ENCODE measurements at places on chromosomes 1 and 21.

DNA sequence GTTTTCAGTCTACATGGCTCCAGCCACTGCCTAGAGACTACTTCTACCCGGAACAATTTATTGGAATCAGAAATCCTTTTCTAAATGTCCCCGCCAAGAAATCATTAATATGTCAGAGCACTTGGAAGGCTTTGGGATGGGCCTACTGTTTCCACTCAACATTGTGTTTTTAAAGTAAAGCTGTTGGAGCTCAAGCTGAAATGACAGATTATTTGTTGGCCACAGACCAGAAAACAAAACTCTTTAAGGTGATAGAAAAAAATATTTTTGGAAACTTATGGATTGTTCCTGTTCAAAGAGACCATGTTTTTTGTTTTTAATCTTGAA lies 496 bp downstream of the VPS45 start:
- no peak for DNase-seq

DNA sequence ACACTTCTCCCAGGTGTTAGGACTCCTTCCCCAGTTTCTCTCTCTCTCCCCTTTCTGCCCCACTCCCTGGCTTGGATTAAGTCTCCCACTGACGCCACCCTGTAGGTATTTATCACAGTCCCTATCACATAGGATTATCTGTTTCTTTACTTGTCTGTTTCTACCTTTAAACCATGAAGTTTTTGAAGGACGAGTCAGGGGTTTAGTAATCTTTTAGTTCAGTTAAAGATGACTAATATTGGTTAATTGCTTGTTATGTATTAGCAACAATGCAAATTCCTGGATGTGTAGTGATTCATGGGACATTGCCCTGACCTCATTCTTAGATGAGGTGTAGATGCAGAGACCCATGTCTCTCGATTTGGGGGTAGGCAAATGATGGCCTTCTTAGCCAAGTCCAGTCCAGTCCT lies 6.4 kb downstream of the LAMC1 start:
- DNase-seq: no peak

- DNase-seq: no peak
These were observed 16.2 kb downstream of the BTBD8 start for GRCh38 chr1:92096317-92096716.

DNA sequence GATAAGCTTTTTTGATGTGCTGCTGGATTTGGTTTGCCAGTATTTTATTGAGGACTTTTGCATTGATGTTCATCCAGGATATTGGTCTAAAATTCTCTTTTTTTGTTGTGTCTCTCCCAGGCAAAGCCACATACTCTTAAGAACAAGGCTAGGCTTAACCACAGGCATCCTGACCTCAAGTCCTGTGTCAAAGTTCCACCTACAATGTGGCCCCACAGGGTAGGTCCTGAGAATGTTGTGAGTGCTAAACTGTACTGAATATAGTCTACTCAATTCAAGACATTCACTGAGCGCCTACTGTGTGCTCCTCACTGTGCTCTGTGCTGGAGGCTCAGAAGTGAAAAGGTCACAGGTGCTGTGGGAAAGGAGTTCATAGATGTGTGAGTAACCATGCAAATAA lies 20.6 kb downstream of the DDAH1 start:
- DNase-seq: no peak

DNA sequence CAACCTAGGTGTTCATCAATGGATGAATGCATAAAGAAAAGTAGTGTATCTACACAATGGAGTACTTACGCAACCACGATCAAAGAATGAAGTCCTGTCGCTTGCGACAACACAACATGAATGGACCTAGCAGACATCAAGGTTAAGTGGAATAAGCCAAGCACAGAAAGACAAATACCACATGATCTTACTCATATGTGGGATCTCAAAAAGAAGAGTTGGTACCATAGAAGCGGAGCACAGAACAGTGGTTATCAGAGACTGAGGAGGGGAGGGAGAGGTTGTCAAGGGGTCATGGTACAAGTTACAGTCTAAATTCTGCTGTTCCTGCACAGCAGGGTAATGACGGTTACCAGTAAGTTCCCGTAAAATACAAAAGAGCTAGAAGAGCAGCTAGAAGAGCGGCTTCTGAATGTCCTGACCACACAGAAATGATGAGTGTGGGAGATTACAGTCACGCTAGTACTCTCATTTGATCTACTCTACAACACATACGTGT lies 36.7 kb downstream of the NPHP4 start:
- DNase-seq: no peak

- no peak for DNase-seq
These were observed 361.8 kb upstream of the VAMP3 start for GRCh38 chr1:7409278-7409677.

- no peak for DNase-seq
These were observed 49.3 kb downstream of the FBXO42 start for GRCh38 chr1:16302709-16303627.

DNA sequence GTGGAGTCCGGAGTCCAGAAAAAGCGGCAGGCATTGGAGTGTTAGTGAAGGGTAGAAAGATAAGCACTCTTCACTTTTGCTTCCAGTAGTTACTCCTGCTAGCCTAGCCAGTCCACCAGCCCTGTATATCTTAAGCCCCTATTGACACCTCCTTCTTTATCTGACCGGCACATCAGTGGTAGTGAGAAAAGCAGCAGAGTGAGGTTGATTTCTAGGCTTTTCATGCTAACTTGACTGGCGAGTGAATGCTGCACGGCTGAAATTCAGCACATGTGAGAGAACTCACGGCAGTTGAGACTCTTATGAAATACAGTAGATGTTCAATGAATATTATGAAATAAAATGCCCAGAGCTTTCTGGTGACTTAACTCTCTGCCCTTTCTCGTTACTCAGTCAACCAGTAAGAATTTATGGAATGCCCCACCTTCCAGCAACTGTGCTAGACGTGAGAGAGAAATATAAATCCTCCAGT lies 128.2 kb downstream of the CACHD1 start:
- no peak for DNase-seq

- DNase-seq: peak; percentile 7
These were observed 53.2 kb upstream of the TMEM51 start for GRCh38 chr1:15100121-15100879.

DNA sequence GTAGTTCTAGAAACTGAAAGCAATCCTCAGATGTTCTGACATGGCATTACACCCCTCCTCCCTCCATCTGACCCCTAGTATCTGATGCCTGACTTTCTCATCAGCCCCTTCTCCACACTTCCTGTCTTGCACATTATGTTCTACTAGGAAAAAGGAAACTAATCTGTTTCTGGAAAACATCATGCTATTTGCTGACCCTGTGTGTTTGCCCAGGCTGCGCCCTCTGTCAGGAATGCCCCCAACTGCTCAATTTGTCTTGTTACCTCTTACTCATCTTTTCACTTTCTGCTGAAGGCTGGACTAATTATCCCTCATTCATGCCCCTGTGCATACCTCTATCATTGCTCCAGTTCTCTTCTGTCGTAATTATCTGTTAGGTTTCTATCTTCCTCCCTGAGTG lies 37.5 kb upstream of the DAB1 start:
- DNase-seq: no peak

DNA sequence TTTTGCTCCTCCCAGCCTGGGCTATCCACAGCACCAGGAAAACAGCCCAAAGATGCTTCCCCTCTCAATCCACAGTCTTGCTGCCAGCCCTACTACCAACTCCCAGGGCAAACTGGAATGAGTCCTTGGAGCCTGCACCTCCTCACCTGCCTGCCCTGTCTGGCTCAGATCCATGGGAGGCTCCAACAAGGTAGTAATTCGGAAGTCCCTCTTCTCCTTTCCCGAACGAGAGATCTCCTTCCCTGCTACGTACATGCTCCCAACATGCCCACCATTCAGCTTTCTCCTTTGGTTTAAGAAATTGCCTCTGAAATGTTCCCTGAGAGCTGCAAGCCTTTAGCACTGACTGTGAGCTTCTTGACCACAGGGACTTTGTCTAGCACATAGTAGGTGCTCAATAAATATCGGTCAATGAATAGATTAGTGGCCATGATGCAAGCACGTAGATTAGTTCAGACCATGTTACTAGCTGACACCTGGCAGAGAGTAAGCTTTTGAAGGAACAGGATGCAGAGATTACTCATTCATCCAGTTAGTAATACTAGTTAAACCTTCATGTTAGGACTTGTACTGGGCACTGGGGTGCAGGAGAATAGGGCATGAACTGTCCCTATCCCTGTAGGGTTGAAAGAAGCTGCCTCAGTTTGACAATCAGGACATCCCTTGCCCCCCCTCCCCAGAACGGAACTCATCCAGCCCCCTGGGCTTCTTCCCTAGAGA lies 80.1 kb downstream of the DISP3 start:
- no peak for DNase-seq

DNA sequence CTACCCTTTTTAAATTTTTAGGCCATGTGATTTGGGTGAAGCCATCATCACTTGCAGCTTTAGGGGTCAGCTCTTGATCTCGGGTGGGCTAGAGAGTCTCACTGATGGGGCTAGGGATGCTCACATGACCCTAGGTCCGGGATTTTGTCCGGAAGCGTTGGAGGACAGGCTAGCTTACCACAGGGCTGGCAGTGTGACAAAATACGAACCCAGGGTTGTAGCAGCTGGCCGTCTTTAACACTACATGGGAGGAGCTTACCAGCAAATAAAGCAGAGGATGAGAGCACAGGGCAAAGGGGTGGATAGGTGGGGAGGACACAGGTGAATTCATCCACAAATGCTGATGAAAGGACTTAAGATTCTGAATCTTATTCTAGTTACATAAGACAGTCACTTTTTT lies 21.9 kb downstream of the GPR161 start:
- no peak for DNase-seq

DNA sequence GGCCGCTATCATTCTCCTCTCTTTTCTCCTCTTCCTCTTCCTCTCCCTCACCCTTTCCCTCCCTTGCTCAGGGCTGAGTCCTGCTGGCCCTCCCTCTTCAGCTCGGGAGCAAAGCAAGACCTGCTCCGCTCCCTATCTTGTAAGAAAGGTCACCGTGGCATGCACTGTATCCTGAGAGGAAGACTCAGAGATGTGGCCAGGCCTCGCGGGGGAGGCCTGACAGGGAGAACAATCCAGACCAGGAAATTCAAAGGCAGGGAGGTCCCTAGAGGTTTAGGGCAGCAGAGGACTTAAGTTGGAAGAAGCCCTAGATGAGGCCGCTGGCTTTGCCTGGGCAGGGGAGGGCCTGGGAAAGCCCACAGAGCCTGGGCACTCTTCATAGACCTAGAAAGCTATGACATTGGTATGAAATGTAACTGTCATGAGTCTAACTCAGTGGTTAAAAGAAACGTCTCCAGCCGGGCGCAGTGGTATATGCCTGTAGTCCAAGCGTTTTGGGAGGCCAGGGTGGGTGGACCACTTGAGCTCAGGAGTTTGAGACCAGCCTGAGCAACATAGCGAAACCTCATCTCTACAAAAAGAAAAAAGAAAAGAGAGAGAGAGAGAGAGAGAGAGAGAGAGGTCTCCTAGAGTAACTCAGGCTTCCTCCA lies 14.6 kb upstream of the PTAFR start:
- no peak for DNase-seq

DNA sequence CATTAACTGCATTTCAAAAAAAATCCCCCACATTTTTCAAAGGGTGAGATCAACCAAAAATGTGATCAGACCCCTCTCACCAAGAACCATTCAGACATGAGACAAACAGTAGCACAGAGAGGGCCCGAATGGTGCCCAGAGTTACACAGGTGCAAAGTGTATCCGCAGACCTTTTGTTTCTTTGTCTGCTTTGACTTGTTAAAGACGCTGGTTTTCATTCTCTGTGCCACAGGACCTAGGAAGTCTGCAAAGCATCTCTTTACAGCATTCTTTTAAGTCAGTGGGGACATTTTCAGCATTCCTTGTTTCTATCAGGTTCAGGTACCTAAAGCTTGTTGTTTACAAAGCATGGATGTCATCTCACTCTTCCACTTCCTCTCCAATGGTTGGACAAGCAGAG lies 87.2 kb upstream of the MAP1LC3C start:
- DNase-seq: no peak

GRCh38 chr21:46661211-46661625 lies 25.7 kb downstream of the PRMT2 start:
- peak; percentile 51 for DNase-seq

GRCh38 chr21:43827015-43827611 lies 37.7 kb downstream of the RRP1 start:
- no peak for DNase-seq

DNA sequence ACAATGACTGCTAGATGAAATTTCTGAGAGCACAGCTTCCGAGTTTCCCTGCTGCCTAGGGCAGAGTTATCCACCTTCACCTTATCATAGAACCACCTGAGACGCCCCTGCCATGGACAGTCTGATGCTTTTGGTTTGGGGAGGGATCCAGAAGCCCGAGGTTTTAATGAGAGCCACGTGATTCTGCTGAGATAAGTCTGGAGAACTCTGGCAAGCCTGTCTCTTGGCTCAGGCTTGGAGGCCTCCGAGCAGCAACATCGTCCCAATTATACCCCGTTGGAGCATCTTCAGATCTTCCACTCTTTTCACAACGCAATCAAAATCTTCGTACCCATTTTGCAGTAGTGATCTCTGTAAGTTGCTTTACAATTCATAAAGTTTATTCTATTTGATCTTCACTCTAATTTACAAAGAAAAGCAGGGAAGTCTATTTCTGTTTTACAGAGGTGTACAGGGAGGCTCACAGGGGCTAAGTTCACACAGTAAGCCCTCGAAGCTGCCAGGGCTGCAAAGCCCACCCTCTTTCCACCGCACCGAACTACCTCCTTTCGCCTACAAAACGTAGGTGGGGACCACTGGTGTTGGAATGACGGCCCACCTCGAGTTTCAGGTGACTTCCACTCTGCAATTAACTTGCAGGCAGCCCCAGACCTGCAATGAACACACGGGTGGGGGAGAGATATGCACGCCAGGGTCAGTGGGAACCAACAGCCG lies 513 bp upstream of the HHAT start:
- DNase-seq: no peak

DNA sequence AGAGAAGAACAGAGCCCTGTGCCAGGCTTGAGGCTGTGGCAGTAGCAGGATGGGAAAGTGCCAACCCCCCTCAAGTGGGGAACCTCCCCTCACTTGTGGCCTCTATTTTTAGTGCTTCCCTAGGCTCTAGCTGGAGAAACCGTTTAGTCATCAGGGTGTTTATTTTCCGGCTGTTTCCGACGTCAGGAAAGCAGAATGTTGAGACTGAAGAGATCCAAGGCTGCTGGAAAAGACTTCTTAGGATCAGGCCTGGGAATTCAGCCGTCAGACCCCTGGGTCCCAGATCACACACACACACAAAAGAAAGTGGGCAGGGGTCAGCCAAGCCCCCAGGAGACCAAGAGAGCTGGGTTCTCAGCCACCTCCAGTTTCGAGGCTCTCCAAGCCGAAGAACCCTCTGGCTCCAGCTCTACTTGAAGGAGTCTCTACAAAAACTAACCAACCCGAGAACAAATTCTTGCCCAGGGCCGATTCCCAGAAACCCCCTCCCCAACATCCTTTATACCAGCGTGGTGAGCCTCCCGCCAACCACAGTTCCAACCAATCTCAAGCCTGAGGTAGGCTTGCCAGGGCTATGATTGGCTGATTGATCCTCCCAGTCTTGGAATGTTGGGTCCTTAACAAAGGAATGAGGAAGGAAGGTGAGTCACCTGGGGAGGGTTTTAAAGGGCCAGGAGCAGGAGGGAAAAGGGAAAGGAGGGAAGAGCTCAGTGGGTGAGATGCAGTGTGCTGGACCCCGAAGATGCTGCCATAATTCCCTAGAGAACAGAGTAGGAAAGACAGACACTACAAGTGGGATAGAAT lies 2.5 kb upstream of the MEF2D start:
- DNase-seq: no peak

GRCh38 chr1:117802531-117803257 lies 126.7 kb downstream of the GDAP2 start:
- no peak for DNase-seq

All from hematopoietic multipotent progenitor cell treated with erythropoietin and hydrocortisone succinate and interleukin-3 and kit ligand, for 15 days (in vitro differentiated cells).